Umbilical cord (tissue), 2 donors: ENCODE measurements at places on chromosomes 13 and 19.
A peak's percentile ranks its signal among the peaks of the same experiment; 100 is the strongest.

GRCh38 chr19:53467485-53468262 is at the start of gene ZNF813:
TSS of gene ZNF813 (plus strand) at chr19:53467733. CDS start at chr19:53483823, 16,090 bp downstream.
- peak; percentile 94 for DNase-seq

GRCh38 chr13:34145061-34145460 is 327.1 kb downstream of the RFC3 start:
- no peak for DNase-seq

- no peak for DNase-seq
Observed at GRCh38 chr19:46196410-46197124, 33.0 kb upstream of the IGFL1 start.

GRCh38 chr13:38366954-38367645 is 17.4 kb downstream of the UFM1 start:
- no peak for DNase-seq

DNA sequence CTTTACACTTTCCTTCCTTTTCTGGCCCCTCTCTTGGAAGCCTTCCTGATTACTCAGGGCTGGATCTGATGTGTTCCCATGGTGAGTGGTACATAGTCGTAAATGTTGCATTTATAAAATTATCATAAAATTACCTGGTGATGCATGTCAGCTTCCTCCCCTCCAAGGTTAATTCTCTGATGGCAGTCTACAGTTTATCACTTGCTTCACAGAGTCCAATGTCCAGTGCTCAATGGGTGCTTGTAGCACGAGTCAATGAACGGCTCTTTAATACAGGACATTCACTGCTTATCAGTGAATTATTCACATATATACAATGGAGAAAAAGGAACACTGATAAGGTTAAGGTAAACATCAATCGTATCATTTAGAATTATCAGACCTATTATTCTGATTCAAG is 27.0 kb upstream of the OXGR1 start:
- DNase-seq: no peak

DNA sequence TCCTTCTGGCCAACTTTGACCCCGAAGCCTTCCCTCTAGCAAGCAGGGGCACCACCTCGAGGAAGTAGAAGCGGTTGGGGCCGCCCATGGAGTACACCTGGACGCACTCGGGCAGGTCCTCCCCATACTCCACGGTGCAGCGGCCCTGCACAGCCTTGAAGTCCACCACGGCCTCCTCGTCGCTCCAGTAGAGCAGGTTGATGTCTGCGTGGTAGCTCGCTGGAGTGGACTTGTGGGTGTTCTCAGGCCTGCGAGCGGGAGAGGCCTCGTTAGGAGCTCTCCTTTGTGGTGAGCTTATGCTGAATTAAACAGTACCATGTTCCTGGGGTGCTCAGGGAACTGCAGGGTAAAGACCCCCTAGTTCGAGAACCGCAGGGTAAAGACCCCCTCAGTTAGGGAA is 22.3 kb upstream of the EIF3G start:
- DNase-seq: no peak

GRCh38 chr19:2246801-2247361 is 2.2 kb upstream of the AMH start:
- DNase-seq: no peak

- DNase-seq: no peak
Observed at GRCh38 chr13:99984461-99985240, 3.1 kb downstream of the ZIC2 start.

DNA sequence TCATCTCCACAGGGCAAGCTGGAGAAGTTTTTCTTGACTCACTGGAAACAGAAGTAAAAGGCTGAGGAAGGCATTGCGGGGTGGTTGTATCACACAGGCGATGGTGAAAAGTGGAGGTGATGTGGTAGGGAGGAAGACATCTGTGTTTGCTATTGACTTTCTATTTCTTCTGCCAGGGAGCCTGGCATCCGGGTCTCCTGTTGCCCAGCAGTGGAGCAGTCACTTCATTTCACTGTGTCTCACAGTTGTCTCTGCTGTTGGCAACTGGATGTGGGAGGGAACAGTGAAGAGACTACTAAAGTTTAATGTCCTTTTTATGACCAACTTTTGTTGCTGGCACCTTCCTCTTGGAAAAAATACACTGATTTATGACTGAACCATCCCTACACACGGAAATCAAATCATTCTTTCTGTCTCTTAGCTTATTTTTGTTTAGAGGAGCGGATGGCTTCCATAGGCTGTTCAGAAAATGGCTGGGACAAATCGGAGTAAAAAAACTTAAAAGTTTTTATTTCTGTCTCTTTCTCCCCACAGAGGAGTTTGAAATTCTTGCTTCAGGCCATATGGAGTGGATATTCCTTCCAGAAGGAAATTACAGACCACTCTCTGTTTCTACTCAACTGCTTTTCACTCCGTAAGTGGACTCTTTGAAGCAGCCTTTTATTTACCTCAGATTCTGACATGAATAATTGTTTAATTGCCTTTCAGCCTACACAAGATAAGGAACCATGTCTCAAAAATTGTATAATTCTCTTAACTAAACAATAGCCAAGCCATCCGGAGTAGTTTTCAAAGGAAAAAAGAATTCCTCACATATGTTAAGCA is 23.8 kb upstream of the MEDAG start:
- peak; percentile 66 for DNase-seq

- no peak for DNase-seq
Observed at GRCh38 chr13:48494874-48495273, 38.0 kb downstream of the RCBTB2 start.

- DNase-seq: no peak
Observed at GRCh38 chr19:46862503-46862834, 1.7 kb downstream of the ARHGAP35 start.

- no peak for DNase-seq
Observed at GRCh38 chr13:49271264-49271663, 23.5 kb downstream of the CDADC1 start.

GRCh38 chr13:110881839-110882627 is 32.8 kb downstream of the ANKRD10 start:
- peak; percentile 92 for DNase-seq

GRCh38 chr13:29281932-29282495 is 313.5 kb downstream of the SLC7A1 start:
- no peak for DNase-seq

DNA sequence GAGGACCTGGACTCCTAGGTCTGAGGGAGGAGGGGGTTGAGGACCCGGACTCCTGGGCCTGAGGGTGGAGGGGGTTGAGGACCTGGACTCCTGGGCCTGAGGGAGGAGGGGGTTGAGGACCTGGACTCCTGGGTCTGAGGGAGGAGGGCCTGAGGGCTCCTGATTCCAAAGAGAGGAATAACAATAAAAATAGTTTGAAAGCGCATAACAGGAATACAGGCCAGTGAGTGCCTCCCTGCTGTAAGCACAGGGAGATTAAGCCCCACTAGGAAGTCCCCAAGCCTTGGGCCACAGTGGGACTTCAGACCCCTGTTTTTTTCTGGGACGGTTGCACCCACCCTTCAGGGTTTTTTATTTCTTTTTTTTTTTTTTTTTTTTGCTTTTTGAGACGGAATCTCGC is 1.2 kb upstream of the SBK2 start:
- no peak for DNase-seq

- DNase-seq: peak; percentile 90
Observed at GRCh38 chr19:447816-448560, 12.8 kb downstream of the SHC2 start.
